Right forelimb (tissue), 1 donor: ENCODE measurements at places on chromosomes 16 and 17.
A peak's percentile ranks its signal among the peaks of the same experiment; 100 is the strongest.

DNA sequence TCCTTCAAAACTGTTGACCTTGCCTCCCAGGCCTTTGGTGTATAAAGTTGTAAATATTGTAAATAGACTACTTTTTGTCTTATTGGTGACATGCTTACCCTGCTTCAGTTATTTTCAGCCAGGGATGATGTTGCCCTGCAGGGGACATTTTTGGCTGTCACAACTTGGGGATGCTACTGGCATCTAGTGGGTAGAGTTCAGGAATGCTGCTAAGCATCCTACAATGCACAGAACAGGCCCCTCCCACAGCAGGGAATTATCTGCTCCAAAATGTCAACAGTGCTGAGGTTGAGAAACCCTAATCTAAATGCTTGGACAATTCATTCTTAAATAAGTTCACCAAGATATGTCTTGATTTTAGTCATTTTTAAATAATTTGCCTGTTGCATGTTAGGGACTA, 459.8 kb downstream of the PMP22 start:
- DNase-seq, result no peak

GRCh38 chr16:17304106-17304490, 166.7 kb downstream of the XYLT1 start:
- no peak for DNase-seq

GRCh38 chr17:38571833-38572668, 33.7 kb downstream of the SRCIN1 start:
- no peak for DNase-seq

GRCh38 chr17:50559674-50560184, 786 bp upstream of the CACNA1G start:
- peak; percentile 83 for DNase-seq

GRCh38 chr17:3792481-3792880, 8.5 kb downstream of the ITGAE start:
- DNase-seq, result no peak

- no peak for DNase-seq
Measured at GRCh38 chr16:82657239-82657638, 30.5 kb downstream of the CDH13 start.
